ENCODE measurements at places on chromosomes 1 and 21.

GRCh38 chr1:238465449-238465848 is 574.7 kb upstream of the ZP4 start:
- no peak for DNase-seq

GRCh38 chr21:29433366-29434059 is 134.8 kb downstream of the BACH1 start:
- DNase-seq: no peak

DNA sequence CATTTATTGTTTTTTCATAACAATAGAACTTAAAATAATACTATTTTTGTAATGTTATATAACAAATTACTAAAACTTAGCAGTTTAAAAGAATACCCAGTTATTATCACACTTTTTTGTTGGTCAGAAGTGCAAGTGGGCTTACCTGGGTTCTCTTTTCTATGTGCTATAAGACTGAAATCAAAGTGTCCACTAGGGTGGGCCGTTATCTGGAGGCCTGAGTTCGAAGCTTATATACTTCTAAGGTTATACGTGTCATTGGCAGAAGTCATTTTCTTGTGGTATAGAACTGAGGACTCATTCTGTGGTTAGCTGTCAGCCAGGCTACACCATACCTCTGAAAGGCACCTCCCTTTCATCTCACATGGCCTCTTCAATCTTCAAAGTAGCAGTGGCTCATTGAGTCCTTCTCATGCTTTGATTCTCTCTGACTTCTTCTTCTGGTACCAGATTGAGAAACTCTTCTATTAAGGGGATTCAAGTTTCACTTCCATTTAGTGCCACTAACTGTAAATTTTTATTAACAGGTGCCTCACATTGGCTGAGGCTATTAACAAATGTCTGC is 414.3 kb downstream of the AMY1C start:
- DNase-seq: no peak

DNA sequence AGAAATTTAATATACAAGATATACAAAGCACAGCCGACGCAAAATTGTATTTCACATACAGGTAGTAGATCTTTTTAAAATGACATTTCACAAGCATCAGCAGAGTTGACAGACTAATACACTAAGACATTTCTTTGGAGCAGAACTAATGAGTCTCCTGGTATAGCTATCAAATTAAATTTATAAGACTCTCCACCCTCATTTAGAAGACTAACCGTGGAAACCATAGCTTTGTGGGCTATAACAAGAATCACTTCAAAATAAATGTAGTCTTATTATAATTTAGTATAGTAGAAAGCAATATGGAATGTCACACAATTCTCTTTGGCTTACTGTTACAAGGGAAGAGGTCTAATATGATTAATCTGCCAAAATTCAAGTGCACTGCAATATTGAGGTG is 204.9 kb downstream of the VAV3 start:
- no peak for DNase-seq

DNA sequence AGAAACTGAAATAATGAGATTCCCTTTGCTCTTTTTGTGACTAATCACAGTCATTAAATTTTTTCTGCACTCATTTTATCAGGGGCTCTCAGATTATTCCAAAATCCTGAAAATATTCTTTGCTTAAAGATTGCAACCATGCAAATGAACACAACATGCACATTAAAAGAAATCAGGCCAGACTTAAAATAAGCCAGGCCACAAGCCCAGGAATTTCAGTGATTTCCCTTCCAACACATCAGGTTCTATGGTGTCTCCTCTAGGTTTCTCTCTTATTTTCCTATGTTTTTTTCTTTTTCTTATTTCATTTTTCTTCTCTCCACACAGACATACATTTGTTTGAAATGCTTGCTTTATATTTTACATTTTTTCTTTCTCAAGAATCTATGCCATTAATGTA is 65.3 kb downstream of the NIBAN1 start:
- no peak for DNase-seq

DNA sequence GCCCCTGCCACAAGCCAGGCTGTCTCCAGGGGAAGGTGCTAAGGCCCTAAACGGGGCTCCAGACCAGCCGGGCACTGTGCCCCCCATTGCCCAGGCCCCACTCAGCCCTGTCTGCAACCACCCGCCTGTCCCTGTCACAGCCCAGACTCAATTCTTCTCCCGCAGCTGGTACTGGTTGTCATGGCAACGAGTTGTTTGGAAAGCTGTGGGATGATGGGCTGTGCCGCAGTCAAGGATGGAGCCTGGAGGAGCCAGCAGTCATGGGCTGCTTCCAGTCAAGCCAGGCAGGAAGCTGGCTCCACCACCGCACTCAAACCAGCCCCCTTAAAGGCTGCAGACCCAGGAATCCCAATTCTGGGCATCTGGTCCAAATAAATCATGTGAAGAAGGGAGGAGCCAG is 4.2 kb downstream of the SPOCD1 start:
- peak; percentile 68 for DNase-seq

- DNase-seq: no peak
Observed at GRCh38 chr21:42094811-42095210, 23.7 kb downstream of the UMODL1 start.

DNA sequence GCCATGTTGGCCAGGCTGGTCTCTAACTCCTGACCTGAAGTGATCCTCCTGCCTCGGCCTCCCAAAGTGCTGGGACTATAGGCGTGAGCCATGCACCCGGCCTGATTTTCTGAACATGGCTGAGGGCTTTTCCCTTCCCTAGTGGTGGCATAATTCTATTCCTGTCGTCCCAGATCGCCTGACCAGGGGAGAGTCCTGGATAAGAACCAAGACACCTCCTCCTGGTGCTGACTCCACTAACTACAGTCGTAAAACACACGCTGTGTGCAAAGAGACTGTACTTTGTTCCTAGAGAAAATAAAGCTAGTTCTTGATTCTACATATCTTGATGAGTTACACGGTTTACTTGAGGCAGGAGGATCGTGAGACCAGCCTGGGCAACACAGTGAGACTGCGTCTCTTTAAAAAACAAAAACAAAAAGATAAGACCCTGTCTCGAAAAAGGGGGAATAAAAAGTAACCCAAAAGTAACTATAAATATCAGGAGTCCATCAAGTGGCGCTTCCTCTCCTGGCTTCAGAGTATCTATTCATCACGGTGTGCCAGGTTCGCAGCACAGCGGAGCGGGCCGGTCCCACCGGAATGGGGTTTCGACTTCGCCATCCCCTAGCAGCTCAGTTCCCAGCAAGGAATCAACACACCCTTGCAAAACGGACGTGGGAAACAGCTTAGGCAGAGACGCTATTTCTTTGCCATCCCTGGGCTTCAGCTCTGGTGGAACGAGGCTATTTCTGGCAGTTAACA is 973 bp downstream of the SDF4 start:
- peak; percentile 79 for DNase-seq

DNA sequence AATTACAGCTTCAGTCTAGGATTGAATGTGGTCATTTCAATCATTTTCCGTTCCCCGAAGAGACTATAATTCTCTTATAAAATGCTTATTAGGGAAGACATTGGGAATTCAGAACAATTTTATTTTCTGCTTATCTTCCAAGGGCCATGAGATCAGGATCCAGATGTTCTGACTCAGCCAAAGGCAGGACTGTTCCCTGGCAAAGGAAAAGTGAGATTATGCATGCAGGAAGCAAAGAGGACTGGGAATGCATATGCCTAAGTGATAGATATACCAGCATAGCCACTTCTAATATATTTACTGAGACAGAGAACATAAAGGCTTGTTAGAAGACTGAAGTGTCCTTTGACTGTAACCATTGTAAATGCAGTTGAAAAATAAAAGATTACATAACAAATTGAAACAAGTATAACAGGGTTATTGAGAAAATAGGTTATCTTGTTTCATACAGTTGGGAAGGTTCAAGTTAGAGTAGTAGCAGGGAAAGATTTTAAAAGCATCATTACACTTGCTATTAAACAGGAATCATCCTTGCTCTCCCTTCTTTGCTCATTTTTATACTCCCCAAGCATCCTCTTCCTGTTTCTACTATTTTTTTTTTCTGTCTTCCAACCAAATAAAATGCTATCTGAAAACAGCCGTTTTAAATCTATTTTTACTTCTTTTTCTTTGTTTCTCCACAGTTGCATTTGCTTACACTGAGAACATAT is 439.6 kb upstream of the ADAMTS5 start:
- DNase-seq: peak; percentile 52

GRCh38 chr1:50346621-50347020 is 76.6 kb downstream of the DMRTA2 start:
- no peak for DNase-seq
